Activated naive CD8-positive, alpha-beta T cell treated with anti-CD3 and anti-CD28 coated beads for 36 hours (primary cell): ENCODE measurements at places on chromosomes 12 and 14. TPM values are rescaled to one million over a fixed set of nuclear protein-coding genes. Genes with fewer than 3 reads are reported as not detected.

- H3K27ac ChIP-seq = no peak overlapping the region
- H3K4me3 ChIP-seq = no peak overlapping the region
- no peaks in the 10 kb centered on the region for H3K4me1 ChIP-seq
- DNase-seq = no peak
- H3K27me3 ChIP-seq = no peaks in the 10 kb centered on the region
These were observed 10.7 kb downstream of the PRH1 start for GRCh38 chr12:10873378-10873777.

DNA sequence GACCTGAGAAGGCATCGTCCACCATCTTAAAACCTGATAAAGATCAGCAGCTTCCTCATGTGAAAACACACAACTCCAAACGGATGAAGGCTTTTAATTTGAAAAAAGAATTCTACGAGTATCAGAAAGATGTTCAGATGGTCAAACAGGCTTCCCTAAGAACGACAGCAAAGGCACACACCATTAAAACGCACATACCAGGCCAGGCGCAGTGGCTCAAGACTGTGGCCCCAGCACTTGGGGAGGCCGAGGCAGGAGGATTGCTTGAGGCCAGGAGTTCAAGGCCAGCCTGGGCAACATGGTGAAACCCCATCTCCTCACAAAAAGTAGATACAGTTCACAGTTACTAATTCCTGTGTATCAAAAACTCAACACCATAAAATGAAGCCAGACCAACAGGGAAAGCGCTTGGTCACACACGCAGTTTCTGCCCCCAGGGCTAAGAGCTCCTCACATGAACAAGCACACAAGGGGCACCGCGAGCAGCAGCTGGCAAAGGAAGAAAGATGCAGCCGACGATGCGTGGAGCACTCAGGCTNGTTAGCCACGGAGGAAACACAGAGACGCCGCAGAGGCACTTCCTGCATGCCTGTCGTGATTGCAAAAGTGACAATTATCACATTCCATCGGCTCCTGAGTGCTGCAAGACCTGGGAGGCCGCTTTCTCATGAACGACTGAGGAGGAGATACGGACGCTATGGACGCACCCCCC lies 78.0 kb downstream of the NOC4L start:
- no peak overlapping the region for H3K4me3 ChIP-seq
- peaks cover 16% of the 10 kb centered on the region for H3K27me3 ChIP-seq
- DNase-seq = peak; percentile 20
- H3K4me1 ChIP-seq = peaks cover 4% of the 10 kb centered on the region
- H3K27ac ChIP-seq = no peak overlapping the region

Gene RBP5
- not detected for total RNA-seq

- no peak for DNase-seq
- H3K27ac ChIP-seq = no peak overlapping the region
- H3K27me3 ChIP-seq = no peaks in the 10 kb centered on the region
- peaks cover 35% of the 10 kb centered on the region for H3K36me3 ChIP-seq
- H3K4me3 ChIP-seq = no peak overlapping the region
These were observed 228.5 kb downstream of the PTPRO start for GRCh38 chr12:15550793-15551192.

Gene CCDC184
- total RNA-seq = 0.36 TPM

GRCh38 chr12:76064904-76065303 lies 19.6 kb downstream of the NAP1L1 start:
- peaks cover 83% of the 10 kb centered on the region for H3K36me3 ChIP-seq
- peaks cover 35% of the 10 kb centered on the region for H3K4me1 ChIP-seq
- H3K27ac ChIP-seq = no peak overlapping the region
- H3K4me3 ChIP-seq = no peak overlapping the region
- no peaks in the 10 kb centered on the region for H3K27me3 ChIP-seq
- no peak for DNase-seq

Gene ARHGAP9
- 154 TPM for total RNA-seq

- H3K4me3 ChIP-seq = no peak overlapping the region
- no peaks in the 10 kb centered on the region for H3K4me1 ChIP-seq
- H3K36me3 ChIP-seq = no peaks in the 10 kb centered on the region
- DNase-seq = no peak
- peaks cover 8% of the 10 kb centered on the region for H3K27me3 ChIP-seq
- H3K27ac ChIP-seq = no peak overlapping the region
These were observed 70.5 kb upstream of the DAAM1 start for GRCh38 chr14:59117754-59118528.
